COR-L47 (cell line): ENCODE measurements at places on chromosomes 3 and 15.

- no peak for DNase-seq
These were observed 36.3 kb downstream of the SLITRK3 start for GRCh38 chr3:165159760-165160421.

- no peak for DNase-seq
These were observed 80.9 kb downstream of the FRMD4B start for GRCh38 chr3:69305011-69305410.

DNA sequence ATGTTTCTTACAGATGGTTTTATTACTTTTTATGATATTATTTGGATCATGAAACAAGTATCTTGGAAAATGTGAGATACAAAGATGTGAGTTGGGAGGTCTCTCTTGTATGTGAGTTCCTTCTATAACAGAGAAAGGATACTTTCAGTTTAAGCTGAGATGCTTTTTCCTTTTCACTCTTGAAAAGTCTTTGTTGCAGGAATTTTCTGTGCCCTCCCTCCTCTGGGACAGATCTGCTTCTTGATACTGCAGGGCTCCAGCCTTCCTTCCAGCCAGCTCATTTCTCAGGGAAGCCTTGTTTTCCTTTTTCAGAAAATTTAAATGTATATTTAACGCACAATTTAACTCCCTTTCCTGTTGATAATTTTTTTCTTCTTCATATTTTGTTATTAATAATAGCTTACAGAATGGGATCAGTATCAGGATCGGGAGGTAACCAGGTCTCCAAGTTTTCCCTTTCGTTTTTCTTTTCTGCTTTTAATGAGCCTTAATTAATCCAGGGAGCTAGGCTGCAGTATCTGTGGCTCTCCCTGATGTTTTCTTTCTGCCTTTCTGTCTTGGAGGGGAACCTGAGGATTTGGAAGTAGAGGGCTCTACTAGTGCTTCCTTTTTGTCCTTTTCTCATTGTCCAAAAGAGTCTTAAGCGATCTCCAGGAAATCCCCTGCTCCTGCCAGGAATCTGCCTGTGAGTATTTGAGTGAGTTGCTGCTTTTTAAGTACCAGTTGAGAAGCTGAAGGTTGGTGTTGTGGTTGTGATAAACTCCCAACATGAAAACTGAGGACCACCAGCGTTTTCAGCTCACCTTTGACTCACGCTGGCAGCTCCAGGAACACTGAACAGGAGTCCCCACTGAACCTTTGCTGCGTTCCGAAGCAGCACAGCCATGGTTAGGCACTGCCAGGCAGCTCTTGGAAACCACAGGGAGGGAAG lies 105.7 kb downstream of the IGF1R start:
- no peak for DNase-seq

- no peak for DNase-seq
These were observed 5.4 kb upstream of the IGF2BP2 start for GRCh38 chr3:185830018-185830797.

DNA sequence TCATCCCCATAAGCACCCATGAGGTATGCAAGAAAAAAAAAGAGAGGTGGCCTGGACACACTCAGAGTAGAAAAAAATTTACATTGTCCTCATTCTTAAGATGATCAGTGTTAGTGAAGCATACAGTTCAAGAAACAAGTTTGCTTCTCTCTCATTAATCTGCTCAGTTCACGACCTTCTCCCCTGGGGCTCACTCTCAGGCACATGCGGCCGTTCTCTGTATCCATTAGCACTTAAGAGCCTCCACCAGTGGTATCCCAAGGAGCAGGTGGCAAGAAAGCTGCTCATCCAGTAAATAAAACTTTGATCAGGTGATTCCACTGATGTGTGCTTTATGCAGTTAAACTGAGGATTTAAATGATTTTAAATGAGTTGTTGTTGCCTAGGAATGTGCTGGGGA lies 57.4 kb downstream of the ARHGAP31 start:
- no peak for DNase-seq

DNA sequence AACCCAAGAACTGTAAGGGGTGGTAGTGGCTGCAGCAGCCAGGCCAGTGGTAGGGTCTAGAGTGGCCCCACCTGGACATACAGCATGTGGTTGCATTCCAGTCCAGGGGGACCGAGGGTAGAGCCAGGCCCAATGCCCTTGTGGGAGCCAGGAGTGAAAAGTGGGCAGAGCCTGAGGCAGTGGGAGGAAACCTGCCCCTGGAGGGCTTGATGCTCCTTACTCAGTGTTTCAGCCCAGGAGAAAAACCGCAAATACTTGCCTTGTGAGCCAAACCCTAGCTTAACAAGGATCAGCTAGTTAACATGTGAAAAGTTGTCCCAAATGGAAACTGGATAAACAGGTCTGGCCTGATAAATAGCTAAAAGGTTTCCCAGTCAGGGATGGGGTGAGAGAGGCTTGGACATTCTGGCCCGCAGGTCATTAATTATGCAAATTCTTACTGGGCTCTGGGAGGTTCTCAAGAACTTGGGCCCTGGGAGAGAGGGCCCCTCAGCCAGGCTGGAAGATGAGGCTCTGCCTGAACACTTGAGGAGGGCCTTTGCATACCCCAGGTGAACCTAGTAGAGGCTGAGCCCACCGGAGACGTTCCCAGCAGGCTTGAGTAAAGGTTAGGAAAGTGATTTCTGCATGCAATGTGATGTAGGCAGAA lies 222.1 kb downstream of the THSD4 start:
- no peak for DNase-seq

DNA sequence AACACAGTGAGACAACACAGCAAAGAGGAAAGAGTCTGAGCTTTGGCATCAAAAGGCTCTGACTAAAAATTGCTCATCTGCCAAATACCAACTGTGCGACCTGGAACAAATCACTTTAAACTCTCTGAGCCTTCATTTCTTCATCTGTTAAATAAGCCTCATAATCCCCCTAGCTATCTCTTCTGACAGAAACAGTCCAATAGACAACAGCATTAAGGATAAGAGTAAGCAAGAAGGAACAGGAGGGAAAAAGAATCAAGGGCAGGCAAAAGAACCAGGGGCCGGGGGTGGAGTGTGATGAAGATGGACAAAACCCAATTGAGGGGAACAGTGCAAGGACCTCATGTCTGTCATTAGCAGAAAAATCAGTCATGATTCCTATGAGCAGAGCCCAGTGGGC lies 79.4 kb upstream of the SETMAR start:
- no peak for DNase-seq

DNA sequence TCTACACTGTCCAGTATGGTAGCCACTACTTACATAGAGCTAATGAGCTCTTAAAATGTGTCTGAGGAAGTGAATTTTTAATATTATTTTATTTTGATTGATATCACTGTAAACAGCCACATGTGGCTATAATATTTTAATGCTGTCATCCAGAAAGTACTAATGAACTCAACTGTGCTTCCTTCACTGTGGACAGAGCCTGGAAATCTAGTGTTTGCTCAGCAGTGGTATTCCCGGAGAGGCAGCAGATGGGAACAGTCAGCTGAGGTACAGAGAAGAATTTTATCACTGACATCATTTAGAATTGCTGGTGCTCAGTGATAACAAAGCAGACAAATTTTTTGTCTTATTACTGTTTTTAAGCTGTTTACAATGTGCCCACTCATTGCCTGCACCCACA lies 68.7 kb upstream of the ACP3 start:
- DNase-seq: no peak

- DNase-seq: no peak
These were observed 167.6 kb downstream of the RAB11A start for GRCh38 chr15:66036859-66037258.

GRCh38 chr3:171556148-171556547 lies 95.9 kb upstream of the TNIK start:
- no peak for DNase-seq

- DNase-seq: no peak
These were observed 17.7 kb downstream of the POC1A start for GRCh38 chr3:52136513-52136912.

DNA sequence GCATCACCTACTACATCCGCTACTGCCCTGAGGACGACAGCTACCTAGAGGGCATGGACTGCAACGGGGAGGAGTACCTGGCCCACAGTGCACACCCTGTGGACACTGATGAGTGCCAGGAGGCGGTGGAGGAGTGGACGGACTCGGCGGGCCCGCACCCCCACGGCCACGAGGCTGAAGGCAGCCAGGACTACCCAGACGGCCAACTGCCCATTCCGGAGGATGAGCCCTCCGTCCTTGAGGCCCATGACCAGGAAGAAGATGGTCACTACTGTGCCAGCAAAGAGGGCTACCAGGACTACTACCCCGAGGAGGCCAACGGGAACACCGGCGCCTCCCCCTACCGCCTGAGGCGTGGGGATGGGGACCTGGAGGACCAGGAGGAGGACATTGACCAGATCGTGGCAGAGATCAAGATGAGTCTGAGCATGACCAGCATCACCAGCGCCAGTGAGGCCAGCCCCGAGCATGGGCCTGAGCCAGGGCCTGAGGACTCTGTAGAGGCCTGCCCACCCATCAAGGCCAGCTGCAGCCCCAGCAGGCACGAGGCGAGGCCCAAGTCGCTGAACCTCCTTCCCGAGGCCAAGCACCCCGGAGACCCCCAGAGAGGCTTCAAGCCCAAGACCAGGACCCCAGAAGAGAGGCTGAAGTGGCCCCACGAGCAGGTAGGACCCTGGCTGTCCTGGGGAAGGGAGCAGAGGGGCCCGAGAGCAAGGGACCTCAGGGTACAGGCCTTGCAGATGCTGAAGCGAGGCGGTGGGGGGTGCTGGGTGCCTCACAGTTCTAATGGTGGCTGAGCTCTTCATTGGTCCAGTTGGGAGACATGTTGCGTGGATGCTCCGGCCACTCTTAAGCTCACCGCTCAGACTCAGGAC lies 168.6 kb downstream of the APBA2 start:
- no peak for DNase-seq

DNA sequence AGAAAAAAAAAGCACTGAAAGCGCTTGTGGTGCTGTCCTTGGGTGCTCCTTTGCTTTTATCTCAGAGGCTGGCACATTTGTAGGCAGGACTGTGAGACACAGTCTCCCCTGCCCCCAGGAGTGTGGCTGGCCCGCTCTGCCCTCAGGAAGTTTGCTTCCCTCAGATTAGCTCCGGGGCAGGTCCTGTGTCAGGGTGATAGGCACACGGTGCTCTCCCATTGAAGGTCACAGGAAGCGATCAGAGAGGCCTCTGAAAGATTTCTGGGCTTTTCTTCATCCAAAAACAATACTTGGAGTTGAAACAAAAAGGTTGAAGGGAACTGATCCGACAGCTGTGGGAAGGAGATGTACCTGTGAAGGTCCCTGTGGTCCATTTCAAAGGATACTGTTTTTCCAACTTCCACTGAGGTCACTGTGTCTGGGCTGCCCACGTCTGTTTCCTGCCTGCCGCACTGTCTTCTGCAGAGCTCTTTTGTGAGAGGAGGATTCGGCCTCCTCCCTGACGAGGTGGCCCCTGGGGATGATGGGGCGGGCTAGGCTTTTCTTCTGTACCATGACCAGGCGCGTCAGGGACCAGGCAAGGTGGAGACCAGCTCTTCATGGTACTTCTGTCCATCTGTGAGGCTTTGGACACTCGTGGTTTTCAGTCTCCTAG lies 330.5 kb upstream of the CTDSPL start:
- no peak for DNase-seq
